ENCODE measurements at places on chromosomes 1 and 21. TPM values are rescaled to one million over a fixed set of nuclear protein-coding genes. Genes with fewer than 3 reads are reported as not detected.

DNA sequence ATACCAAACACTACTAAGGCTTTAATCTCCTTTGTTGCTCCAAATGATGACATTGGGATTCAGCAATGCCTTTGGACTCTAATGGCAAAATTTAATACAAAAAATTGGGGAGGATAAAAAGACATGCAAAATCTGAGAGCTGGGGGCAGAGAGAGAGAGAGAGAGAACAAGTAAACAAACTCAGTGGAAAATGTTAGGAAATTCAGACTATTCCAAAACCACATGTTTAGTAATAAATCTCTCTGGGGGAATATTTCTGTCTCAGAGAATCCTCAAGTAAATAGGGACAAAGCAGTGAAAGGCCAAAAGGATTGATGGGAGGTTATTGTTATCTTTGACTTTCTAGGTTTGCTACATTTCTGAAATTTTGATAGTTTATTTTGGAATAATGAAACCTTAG is 65.7 kb downstream of the PLA2G4A start:
- no peaks in the 10 kb centered on the region for H3K4me1 ChIP-seq
- no peaks in the 10 kb centered on the region for H3K27me3 ChIP-seq
- H3K36me3 ChIP-seq, result no peaks in the 10 kb centered on the region

DNA sequence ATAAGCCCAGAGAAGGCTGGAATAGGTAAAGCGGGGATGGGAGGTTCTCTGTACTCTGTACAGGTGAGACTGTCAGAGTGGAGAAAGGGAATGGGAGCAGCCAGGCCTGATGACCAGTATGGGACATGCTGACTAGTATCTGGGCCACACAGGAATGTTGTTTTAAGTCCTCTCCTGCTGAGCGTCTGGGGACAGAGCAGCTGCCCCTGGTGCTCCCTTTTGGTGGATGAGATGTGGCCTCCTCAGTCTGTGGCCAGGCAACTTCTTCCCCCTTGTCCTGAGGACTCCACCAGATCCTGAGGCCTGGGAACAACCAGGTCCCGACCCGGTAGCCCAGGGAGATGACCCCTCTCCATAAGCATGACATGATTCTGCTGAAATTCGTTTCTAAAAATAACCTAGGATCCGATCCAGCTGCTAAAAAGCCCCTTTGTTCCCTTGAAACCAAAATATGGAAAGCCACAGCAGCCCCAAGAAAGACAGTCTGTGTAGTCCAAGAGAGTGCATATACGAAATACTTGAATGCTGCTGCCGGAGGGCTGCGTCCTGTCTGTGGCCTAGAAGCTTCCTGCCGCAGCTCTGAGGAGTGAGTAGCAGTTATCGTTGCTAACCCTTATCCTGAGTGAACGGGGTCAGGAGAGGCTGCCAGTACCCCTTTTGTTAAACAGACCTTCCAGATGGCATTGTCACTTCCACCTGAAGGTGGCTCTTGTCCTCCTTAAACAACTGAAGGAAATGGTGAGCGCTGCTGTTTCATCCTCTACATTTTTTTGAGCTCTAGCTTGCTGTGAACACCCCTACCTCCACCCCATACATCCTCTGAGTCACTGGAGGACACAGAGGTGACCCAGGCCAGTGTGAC is 47.1 kb downstream of the ATP2B4 start:
- peak; percentile 50 for DNase-seq
- peak overlapping the region; percentile 13 for H3K4me3 ChIP-seq
- H3K27ac ChIP-seq, result peak overlapping the region; percentile 73
- H3K4me1 ChIP-seq, result peaks cover 86% of the 10 kb centered on the region
- peaks cover 10% of the 10 kb centered on the region for H3K36me3 ChIP-seq

The CYP4X1 gene
- total RNA-seq, result 2.4 TPM

GRCh38 chr1:236156512-236157208 is 14.3 kb downstream of the GPR137B start:
- peaks cover 21% of the 10 kb centered on the region for H3K4me1 ChIP-seq
- no peak overlapping the region for H3K27ac ChIP-seq
- no peaks in the 10 kb centered on the region for H3K27me3 ChIP-seq
- peak; percentile 74 for DNase-seq

DNA sequence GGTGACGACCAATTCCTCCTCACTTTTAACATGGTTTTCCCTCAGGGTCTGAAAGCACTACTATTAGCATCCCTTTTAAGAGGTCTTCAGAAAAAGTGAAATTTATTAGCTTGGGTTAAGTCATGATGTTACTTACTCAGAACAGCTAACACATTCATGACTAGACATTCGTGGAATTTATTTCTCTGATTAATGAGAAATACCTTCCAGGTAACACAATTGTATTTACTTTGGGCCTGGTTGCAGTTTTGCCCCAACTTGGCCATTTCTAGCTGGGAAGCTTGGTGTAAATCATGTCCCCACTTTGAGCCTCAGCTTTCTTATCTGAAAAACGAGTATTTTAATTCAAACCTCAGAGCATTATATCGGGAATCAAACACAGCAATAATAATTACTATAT is 119.2 kb upstream of the SPATA6 start:
- H3K27ac ChIP-seq, result no peak overlapping the region
- H3K4me3 ChIP-seq, result no peak overlapping the region
- no peaks in the 10 kb centered on the region for H3K4me1 ChIP-seq
- H3K36me3 ChIP-seq, result no peaks in the 10 kb centered on the region

DNA sequence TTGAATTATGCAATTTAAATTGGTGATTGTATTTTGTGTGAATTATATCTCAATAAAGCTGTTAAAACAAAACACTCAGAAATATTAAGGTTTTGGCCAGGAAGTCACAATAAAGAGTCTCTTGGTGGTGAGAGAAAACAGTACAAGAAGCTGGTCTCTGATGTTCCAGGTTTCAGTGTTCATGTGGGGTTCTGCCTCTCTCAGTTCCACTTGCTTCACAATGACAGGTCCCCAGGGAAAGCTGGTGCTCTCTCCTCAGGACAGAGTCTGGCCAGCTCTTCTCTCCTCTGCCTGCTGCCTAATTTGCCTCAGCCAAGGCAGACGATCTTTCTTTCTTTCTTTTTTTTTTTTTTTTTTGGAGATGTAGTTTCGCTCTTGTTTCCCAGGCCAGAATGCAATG is 342.9 kb upstream of the PLXNA2 start:
- no peaks in the 10 kb centered on the region for H3K4me1 ChIP-seq
- DNase-seq, result no peak
- no peak overlapping the region for H3K4me3 ChIP-seq
- no peaks in the 10 kb centered on the region for H3K36me3 ChIP-seq
- H3K27ac ChIP-seq, result no peak overlapping the region
- no peaks in the 10 kb centered on the region for H3K27me3 ChIP-seq

DNA sequence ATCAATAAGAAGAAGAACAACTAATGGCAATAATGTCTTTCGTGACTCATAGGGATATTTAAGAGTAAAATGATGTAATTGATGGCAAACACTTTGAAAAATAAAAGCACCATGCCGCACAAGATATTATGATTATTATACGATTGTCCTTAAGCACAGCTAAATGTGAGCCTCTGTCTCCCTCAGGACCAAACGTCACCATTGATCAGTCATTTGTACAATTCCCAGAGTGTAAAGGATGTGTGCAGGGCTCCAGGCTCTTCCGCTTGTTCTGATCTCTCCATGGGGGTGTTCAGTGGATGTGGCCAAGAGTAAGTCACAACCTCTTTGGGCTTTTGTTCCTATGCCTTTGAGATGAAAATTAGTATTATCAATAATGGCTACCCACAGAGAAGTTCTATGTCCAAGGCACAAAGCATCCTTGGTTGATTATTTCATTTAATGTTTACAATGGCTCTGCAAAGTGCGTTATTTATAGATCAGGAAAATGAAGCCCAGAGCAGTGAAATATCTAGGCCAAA is 17.7 kb upstream of the C1orf87 start:
- no peak overlapping the region for H3K4me3 ChIP-seq
- no peaks in the 10 kb centered on the region for H3K4me1 ChIP-seq
- no peak for DNase-seq
- H3K27ac ChIP-seq, result no peak overlapping the region
- H3K36me3 ChIP-seq, result no peaks in the 10 kb centered on the region
- H3K27me3 ChIP-seq, result no peaks in the 10 kb centered on the region

DNA sequence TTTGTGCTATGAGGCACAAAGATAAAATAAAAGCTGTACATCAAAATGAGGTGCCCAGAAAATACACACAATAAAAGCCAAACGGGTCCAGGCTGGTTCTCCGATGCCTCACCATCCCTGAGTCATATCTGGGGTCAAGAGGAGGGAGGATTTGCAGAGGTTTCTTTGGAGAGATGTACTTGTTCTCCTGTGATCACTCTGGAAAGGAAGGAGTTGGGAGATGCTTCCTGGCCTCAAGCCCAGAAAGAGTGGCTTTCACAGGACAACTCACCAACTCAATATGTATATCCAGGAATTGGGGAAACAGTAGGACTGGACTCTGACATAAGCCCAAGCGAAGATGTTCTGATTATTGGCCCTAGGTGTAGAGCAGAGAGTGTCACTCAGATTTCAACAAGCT is 51.9 kb downstream of the DIPK1A start:
- H3K4me1 ChIP-seq, result no peaks in the 10 kb centered on the region
- H3K36me3 ChIP-seq, result no peaks in the 10 kb centered on the region
- no peak overlapping the region for H3K27ac ChIP-seq
- H3K27me3 ChIP-seq, result no peaks in the 10 kb centered on the region

GRCh38 chr1:72650843-72651435 is 368.6 kb upstream of the NEGR1 start:
- no peaks in the 10 kb centered on the region for H3K36me3 ChIP-seq
- H3K4me1 ChIP-seq, result no peaks in the 10 kb centered on the region
- H3K4me3 ChIP-seq, result no peak overlapping the region
- H3K27ac ChIP-seq, result no peak overlapping the region
- no peaks in the 10 kb centered on the region for H3K27me3 ChIP-seq

DNA sequence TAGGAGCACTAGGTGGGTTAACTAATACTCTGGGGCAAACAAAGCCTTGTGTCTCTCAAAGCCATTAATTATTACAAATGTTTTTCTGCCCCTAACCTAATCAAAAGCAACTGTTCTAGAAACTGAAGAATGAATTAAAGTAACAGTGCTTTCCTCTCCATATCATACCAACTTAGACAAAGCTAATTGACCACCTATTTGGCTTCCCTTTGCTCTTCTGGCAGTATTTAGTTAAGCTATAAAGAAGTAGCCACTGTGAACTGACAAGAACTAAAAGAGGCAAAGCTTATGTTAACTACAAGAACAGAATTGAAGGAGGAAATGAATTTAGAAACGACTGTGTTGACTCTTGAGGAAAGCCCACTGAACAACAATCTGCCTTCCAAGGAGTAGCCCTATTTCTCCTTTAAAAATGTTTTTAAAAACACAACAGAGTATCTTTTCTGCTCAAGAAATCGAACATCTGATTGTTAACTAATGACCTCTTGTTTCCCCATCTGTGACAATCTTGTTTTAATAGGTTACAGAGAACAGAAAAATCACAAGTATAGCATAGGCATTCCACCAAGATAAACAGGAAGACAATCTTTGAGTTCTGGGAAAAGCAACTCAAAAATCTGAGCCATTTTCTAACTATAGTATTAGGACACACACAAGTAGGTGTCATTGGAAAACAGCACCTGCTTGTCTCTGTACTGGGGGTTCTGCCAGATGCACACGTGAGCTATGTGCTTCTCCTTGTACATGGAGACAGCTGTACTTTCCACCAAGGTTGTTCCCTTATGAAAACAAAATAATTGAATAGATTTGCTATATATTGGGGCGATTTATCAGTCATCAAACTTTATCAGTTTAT is 3.1 kb upstream of the EGLN1 start:
- peaks cover 11% of the 10 kb centered on the region for H3K4me1 ChIP-seq
- peak overlapping the region; percentile 41 for H3K27ac ChIP-seq
- DNase-seq, result peak; percentile 76
- H3K36me3 ChIP-seq, result no peaks in the 10 kb centered on the region
- H3K4me3 ChIP-seq, result no peak overlapping the region
- H3K27me3 ChIP-seq, result no peaks in the 10 kb centered on the region

- no peaks in the 10 kb centered on the region for H3K36me3 ChIP-seq
- no peak for DNase-seq
- H3K27me3 ChIP-seq, result no peaks in the 10 kb centered on the region
- H3K27ac ChIP-seq, result no peak overlapping the region
- no peak overlapping the region for H3K4me3 ChIP-seq
Measured at GRCh38 chr1:85485516-85485915, 20.6 kb upstream of the DDAH1 start.

DNA sequence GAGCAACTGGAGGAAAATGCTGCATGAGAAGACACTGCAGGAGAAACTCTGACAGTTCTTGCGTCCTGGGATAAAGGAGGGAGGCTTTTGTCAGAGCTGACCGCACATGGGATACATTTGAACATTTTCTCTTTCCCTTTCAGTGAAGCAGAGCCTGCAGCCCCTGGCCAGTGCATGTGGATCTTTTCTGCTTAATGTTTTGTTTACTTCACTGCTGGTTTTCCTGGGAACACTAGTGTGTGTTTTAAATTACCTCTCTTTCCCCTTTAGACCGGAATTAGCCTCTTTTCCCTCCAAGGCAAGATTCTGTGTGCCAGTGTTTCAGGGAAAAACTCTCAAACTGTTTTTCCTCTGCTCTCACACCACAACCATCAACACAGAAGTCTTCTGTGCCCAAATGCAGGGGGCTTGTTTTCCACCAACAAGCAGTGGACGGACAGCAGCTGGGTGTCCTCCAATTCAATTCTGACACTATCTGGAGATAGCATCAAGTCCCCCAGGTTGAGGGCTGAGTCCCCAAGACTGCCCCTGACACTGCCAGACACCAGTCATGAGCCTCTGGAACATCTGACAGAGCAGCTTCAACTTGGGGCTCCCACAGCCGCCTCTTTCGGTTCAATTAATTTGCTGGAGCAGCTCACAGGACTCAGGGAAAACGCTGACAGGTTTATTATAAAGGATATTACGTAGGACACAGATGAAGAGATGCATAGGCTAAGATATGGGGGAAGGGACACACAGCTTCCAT is 136.2 kb downstream of the RHOU start:
- H3K4me3 ChIP-seq, result no peak overlapping the region
- no peaks in the 10 kb centered on the region for H3K36me3 ChIP-seq
- no peaks in the 10 kb centered on the region for H3K4me1 ChIP-seq
- H3K27ac ChIP-seq, result no peak overlapping the region
- no peaks in the 10 kb centered on the region for H3K27me3 ChIP-seq

GRCh38 chr1:170698301-170699275 is 34.7 kb downstream of the PRRX1 start:
- peaks cover 53% of the 10 kb centered on the region for H3K4me1 ChIP-seq
- H3K27ac ChIP-seq, result peak overlapping the region; percentile 69
- peak overlapping the region; percentile 0 for H3K4me3 ChIP-seq
- H3K27me3 ChIP-seq, result no peaks in the 10 kb centered on the region
- H3K36me3 ChIP-seq, result no peaks in the 10 kb centered on the region

GRCh38 chr1:166900987-166901386 is 24.9 kb upstream of the TADA1 start:
- no peak overlapping the region for H3K27ac ChIP-seq
- H3K36me3 ChIP-seq, result no peaks in the 10 kb centered on the region
- no peak overlapping the region for H3K4me3 ChIP-seq
- H3K4me1 ChIP-seq, result no peaks in the 10 kb centered on the region

The FCAMR gene
- not detected for total RNA-seq
